ENCODE measurements at places on chromosomes 11 and 22.

- DNase-seq: peak; percentile 53
Observed at GRCh38 chr11:128503245-128503991, 83.9 kb downstream of the ETS1 start.

- no peak for DNase-seq
Observed at GRCh38 chr11:105447936-105448702, 161.8 kb upstream of the GRIA4 start.

- peak; percentile 15 for DNase-seq
Observed at GRCh38 chr11:124070915-124071622, 29.9 kb upstream of the OR10G7 start.

DNA sequence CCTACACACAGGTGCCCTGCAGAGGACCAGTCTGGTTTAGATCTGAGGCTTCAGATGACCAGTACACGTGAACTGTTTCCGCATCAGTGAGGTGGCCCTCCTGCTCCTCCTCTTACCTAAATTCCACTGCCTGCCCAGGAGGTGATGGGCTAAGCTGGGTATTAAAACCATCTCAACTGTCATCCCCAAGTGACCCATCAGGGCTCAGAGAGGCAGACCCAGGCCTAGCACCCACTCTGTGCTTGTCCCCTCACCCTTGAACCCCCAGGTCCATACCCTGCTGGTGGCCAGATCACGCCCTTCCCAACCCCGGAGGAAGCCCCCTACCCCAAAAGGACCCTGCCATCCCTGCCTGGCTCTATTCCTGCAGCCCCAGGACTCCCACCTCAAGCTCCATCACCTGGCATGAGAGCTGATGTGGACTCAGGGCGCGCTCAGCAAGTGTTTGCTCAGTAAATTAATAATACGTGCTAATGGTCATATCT is 21.3 kb downstream of the RSPH14 start:
- no peak for DNase-seq

GRCh38 chr11:67280788-67281551 is 8.1 kb upstream of the ANKRD13D start:
- no peak for DNase-seq

GRCh38 chr11:1218256-1218787 is 4.5 kb upstream of the MUC5B start:
- no peak for DNase-seq

DNA sequence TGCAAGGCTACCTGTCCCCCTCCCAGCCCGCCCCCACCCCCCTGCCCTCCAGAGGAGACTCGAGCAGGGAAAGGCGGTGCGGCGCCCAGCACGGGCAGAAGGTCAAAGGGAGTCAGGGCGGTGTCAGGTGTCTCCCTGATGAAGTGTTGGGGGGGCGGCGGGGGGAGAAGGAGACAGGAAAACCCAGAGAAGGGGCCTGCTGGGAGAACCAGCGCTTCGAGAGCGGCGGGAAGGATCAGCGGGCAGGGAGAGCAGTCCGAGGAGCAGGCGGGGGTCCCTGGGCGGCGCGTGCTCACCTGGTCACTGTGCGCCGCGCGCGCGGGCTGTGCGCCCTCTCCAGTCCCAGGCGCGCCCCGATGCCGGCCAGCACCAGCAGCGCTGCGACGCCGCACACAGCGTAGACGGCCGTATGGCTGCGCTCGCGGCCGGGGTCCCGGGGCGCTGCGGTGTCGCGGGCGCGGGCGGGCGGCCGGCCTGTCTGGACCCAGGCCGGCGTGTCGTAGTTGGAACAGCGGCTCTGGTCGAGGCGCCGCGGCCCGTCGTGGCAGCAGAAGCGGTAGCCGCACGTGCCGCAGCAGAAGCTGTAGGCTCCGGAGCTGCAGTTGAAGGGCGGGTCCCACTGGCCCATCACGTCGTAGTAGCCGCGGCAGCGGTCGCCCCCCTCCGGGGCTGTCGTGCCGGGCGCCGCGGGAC is 886 bp downstream of the SHISA8 start:
- DNase-seq: no peak

DNA sequence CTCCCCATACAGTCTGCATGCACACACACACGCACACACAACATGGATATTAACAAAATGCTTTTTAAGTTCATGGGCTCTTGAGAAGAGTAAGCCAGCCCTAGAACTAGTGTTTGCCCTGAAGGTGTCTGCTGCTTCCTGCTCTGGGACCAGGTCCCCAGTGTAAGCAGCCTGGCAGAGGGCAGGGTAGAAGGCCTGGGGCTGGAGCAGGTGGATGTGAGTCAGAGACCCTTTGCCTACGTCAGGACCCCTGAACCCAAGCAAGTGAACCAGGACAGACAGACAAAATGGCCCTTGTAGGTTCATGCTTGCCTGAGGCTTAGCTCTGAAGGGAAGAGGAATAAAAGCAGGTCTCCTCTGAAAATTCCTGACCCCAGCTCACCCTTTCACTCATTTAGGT is 357.9 kb downstream of the TBC1D22A start:
- no peak for DNase-seq

- DNase-seq: no peak
Observed at GRCh38 chr11:45756384-45757010, 48.5 kb upstream of the SLC35C1 start.

DNA sequence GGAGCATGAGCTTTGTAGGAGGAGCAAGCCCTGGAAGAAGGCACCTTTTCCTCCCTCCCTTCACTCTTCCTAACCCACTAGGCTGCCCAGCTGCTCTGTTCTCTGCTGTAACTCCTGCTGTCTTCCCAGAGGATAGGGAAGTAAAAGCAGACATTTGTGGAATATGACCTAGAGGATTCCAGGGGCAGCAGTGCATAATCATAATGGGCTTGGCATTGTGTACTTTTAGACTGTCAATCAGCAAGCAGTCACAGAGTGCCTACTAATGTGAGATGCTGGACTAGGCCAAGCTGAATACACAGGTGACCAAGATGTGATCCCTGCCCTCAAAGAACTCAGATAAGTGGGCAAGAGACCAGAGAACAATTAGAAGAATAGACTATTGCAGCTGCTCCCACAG is 133.0 kb downstream of the NAV2 start:
- DNase-seq: no peak

- DNase-seq: no peak
Observed at GRCh38 chr22:36822581-36822980, 5.7 kb upstream of the PVALB start.

DNA sequence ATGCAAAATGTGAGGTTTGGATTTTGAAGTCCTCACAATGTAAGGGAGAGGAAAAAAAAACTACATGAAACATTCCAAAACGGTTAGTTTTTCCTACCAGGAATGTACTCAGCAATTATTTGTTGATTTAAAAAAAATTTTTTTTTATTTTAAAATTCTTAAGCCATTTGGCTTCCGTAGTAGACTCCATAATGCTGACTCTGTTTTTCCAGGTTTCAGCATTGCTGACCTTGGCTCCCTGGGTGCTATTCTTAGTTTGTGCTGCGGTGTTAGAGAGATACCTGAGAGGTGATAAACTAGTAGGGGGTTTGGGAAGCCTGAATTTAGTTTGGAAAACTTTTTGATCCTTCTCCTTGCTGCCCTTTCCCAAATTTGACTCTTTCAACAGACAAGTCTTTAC is 10.6 kb downstream of the STT3A start:
- DNase-seq: no peak

- DNase-seq: no peak
Observed at GRCh38 chr22:43118953-43119458, 8.5 kb downstream of the BIK start.

DNA sequence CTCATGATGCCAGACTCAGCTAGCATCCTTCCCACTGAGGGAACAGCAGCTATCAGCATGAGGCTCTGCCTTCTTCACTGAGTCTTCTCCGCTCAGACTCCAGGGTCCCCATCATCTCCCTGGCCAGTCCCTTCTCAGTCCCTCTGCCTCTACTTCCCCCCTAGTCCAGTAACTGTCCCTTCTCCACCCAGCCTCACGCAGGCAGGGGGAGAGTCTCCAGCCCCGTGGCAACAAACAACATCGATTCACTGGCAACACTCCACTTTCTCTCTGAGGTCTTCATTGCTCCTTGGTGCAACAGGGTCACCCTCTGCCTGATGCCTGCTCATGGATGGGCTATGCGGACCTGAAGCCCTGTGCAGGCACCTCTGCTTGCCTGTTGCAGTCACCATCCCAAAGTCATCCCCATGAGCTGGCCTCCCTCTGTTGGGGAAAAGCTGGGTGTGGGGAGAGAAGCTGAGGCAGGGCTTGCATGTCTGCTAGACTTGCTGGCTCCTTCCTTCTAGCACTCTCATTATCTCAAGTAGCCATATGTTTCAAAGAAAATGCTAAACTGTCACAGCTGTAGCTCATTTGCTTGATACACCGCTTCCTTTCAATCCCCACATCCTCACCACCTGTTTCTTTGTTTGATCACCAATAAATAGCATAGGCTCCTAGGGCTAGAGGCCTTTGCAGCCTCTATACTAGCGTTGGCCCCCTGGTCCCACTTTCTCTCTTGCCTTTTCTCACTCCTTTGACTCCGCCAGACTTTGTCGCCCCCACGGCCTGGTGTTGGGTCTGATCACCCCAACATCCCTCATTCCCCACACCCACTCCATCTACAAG is 4.3 kb upstream of the BCR start:
- DNase-seq: no peak

GRCh38 chr11:95671768-95672167 is 117.8 kb downstream of the FAM76B start:
- no peak for DNase-seq

DNA sequence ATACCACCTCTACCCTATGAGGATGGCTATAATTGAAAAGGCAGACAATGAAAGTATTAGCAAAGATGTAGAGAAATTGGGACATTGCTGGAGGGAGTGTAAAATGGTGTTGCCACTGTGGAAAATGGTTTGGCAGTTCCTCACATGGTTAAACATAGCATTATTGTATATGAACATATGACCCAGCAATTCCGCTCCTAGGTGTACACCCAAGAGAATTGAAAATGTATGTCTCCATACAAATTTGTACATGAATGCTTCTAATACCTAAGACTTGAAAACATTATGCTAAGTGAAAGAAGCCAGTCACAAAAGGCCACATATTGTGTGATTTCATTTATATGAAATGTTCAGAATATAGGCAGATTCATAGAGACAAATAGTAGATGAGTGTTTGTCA is 10.0 kb downstream of the SLCO2B1 start:
- DNase-seq: no peak

- DNase-seq: no peak
Observed at GRCh38 chr11:86988351-86988881, 33.2 kb upstream of the FZD4 start.

DNA sequence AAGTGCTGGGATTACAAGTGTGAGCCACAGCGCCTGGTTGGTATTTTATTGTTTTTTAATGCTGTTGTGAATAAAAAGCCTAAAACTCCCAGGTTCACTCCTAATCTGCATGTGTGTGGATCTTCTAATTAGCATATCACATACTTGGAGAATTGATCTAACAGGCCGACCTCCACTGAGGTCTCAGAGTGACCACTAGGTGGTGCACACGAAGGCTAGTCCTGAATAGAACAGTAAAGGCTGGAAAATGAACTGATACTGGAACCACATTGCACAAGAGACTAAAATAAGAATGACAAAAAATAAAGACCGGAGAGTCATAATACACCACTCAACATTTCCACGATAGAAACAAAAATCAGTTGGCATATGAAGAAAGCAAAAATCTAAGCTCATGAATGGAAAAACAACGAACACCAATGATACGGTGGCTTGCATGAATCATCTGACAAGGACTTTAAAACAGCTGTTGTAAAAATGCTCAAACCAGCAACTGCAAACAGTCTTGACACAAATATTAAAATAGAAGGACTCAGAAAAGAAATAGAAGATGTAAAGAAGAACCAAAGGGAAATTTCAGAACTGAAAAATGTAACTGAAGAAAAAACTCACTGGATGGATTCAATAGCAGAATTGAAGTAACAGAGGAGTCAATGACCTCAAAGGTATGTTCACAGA is 19.2 kb downstream of the PIM3 start:
- DNase-seq: no peak

- DNase-seq: no peak
Observed at GRCh38 chr22:35045451-35045850, 20.5 kb upstream of the ISX start.

- DNase-seq: no peak
Observed at GRCh38 chr22:50456466-50457234, 18.2 kb downstream of the SBF1 start.

DNA sequence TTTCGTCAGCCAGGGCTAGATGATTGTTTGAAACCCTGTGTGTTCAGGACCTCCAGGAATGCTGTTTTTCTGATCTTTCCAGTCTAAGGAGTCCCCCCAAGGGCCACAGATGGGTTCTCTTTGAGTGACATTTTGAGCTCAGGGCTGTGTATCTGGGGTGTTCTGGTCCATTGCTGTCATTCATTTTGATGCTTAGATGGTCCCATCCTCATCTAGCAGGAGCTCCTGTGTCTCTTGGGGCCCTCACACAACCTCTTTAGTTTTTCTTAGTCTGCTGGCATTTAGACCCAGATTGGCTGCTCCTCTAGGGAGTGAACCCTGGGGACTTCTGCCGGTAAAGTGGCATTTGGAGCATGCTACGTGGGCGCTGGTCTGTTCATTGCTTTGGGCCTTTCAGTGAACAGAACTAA is 39.1 kb downstream of the MED15 start:
- DNase-seq: no peak

DNA sequence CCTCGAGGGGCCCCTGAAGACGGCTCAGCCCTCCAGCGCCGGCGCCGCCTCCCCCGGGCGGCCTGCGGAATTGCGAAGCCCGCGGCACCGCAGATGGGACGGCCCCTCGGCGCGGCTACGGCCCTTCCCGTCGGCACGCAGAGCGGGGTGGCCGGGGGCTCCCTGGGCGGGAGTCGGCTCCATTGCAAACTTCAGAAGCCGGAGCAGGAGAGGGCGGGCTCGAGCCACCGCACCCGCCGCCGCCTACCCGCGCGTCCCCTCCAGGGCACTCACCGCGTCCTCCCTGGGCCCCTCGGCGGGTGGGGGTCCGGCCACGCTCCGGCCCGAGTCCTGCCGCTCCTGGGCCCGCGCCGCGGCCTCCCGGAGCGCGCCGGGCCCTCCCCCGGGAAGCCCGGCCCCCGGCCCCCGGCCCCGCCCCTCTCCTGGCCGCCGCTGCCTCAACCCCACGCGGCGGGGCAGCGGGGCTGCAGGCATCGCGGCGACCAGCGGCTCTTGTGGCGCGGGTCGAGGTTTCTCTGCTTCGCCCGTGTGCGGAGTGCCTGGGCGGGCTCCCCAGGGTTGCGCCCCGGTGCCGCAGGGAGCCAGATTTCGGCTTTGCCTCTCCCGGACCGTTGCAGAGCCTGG is at the start of gene PACSIN3:
PACSIN3 (minus strand) TSS at position 359 of the 624 bp plus-strand sequence. CDS start 3,707 bp downstream, outside the sequence.
- peak; percentile 27 for DNase-seq

DNA sequence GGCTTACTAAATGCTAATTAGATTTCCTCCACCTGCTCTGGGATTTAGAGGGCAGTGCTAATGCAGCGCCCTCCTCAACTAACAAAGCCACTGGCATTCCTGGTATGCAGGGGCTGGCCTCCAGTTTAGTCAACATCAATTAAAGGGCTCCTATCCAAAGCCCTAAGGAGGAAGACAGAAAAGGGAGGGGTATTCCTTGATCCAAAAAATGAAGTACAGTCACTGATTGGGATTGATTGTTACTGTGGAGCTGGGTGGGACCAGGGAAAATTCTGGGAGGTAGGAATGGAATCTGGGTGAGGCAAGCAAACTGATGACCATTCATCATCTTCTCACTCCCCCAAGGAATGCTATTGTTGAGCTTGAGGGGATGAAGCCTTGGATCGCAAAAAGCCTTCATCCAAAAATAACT is 52.2 kb downstream of the GAB2 start:
- no peak for DNase-seq

GRCh38 chr11:77322506-77322905 is 21.0 kb upstream of the GDPD4 start:
- DNase-seq: no peak

All from T-helper 22 cell (primary cell).